Hypothalamus (tissue), 51 donors: ENCODE measurements at places on chromosomes 4 and X.

- no peak for DNase-seq
Observed at GRCh38 chr4:180261346-180261745, 1981.9 kb upstream of the TENM3 start.

DNA sequence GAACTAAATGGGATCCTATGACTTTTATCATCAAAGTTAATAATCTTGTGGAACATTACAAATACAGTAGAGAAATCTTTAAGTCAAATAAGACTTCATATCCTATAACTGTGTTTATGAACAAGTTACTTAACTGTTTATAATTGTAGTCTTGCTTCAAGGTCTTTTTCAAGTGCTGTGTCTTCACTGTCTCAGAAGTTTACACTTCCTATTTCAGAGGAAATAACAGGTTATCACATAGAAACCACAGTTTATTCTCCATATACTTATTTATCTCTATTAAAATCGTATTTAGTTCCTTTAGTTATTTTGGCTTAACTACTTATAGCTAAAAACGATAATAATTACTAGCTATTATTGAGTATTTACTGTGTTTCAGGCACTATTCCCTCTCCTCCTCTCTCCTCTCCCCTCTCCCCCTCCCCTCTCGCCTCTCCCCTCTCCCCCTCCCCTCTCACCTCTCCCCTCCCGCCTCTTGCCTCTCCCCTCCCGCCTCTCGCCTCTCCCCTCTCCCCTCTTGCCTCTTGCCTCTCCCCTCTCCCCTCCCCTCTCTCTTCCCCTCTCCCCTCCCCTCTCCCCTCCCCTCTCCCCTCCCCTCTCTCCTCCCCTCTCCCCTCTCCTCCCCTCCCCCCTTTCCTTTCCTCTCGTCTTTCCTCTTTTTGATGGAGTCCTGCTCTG lies 63.7 kb downstream of the RBPJ start:
- DNase-seq = no peak

- DNase-seq = no peak
Observed at GRCh38 chr4:3746701-3747580, 19.2 kb upstream of the ADRA2C start.

DNA sequence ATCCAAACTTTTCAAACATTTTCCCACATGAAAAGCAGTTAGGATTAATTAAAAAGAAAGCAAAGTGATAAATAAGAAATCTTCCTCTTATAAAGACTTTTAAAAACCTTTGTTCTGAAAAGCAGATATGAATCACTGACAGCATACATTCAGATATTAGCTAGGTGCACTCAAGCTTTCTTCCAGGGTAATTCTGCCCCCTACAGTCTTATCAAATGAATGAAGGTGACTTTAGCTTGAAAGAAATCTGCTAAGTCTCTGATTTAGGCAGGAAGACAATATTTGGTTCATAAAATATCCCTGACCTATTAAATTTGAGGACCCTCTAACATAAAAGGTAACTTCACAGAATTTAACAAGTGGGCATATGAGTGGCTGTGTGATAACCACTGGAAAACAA lies 209.1 kb upstream of the FAM47A start:
- no peak for DNase-seq

- DNase-seq = peak; percentile 9
Observed at GRCh38 chrX:9604111-9604907, 139.5 kb downstream of the TBL1X start.

DNA sequence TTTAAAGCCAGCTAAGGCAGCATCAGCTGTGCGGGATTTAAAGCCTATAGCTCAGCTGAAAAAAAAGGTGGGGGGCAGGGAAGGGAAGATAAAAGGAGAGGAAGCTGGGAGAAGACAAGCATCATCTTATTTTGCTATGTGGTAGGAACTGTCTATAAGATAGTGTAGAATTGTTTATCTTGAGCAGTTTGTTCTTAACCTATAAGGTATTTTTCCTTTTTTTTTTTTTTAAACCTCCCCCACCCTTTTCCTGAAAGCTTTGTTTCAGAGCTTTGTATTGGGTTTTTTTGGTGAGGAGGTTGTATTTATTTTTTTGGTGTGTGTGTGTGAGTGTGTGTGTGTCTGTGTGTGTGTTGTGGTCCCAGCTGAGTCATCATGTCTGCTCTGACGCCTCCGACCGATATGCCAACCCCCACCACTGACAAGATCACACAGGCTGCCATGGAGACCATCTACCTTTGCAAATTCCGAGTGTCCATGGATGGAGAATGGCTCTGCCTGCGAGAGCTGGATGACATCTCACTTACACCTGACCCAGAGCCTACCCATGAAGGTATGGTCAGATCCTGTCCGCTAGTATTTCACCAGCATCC lies 531 bp downstream of the RUFY3 start:
- DNase-seq = peak; percentile 5

- no peak for DNase-seq
Observed at GRCh38 chr4:126448086-126448845, 1133.5 kb downstream of the FAT4 start.

GRCh38 chr4:24373704-24374103 lies 210.7 kb downstream of the DHX15 start:
- no peak for DNase-seq

- no peak for DNase-seq
Observed at GRCh38 chrX:24498975-24499374, 33.9 kb downstream of the PDK3 start.

DNA sequence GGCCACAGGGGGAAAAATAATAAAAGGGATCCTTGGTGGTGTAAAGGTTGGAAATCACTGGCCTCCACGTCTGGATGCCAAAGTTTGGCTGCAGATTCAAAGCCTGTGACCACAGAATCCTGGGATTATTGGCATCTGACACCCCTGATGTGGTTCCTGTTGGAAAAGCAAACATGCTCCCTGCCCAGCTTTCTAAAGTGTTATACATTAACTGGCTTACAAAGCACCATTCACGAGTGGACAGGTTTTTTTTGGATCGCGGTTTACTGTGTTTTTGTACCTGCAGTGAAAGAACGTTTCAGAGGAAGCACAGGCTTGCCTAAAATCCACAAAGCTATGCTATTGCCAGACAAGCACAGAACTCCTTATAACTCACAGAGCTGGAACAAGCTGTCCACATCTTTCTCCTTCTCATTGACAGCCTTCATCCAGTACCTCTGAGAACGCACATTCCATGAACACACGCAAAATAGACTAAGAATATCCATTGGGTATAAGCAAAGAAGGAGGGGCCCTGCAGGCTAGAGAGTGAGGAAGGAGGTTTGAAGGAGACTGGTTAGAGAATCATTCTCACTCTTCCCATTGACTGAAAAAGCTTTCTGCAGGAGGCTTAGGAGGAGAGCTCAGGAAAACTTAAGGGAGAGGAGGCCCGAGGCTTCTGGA lies 14.5 kb upstream of the CAPN6 start:
- no peak for DNase-seq

DNA sequence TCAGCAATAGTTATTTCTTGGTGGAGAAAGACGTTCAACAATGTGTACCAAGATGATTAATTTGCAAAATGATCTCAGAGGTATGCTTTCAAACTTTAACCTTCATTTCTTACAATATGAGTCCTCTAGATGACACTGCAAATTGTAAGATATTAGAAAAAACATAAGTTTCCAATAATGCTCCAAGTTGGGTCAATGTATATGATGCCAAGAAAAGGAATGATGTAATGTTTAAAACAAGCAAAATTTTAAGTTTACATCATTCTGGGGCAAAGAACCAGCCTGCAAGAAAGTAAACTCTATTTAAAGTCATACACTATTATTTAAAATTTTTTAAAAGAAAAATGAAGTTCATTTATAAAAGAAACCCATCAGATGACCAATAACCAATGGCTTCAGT lies 56.1 kb downstream of the PRSS12 start:
- DNase-seq = no peak

DNA sequence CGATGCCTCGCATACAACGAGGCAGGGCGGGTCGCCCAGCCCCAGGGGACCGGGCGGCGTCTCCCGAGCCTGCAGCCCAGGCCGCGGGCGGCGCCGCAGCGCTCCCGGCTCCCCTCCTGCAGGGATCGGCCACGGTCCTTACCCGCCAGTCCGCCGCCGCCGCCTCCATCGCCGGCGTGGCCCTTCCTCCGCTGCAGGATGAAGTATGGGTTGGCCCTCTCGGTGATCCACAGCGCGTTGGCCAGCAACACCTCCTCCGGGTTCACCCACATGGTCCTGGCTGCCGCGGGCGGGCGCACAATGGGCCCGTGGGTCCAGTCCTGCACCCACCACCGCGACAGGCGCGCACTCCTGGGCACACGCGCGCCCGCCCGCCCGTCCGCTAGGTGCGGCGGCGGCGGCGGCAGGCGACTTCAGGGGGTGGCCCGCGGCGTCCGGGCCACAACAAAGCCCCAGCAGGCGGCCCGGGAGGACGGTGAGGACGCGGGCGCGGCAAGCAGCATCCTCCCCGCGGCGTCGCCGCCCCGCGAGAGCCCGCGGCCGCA lies 339 bp downstream of the TBC1D9 start:
- no peak for DNase-seq

DNA sequence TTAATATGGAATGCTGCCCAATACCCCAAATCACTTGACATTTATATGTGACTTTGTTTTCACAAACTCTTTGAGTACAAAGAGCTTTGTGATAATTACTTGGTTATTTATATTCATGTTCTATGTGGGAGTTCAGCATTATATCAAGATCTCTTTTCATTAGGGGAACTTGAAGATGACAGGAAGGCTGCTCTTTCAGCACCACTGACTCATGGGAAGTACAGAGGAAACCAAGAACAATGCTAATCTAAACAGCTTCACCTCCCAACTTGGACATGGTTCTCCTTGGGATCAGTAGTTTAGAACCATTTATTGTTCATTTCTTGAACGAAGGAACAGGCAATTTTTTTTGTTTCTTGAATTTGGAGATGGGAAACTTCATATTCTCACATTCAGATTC lies 184.0 kb upstream of the AFF2 start:
- no peak for DNase-seq

DNA sequence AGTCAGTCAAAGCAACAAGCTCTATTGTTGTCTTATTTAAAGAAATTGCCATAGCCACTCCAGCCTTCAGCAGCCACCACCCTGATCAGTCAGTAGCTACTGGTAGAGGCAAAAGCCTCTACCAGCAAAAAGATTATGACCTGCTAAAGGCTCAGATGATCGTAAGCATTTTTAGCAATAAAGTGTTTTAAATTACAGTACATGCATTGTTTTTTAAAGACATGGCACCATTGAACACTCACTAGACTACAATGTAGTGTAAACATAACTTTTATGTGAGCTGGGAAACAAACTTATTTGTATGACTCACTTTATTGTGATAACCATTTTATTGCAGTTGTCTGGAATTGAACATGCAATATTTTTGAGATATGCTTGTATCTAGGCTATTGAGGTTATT lies 32.3 kb upstream of the DYNLT3 start:
- no peak for DNase-seq

- no peak for DNase-seq
Observed at GRCh38 chr4:13285336-13285735, 198.8 kb downstream of the RAB28 start.

DNA sequence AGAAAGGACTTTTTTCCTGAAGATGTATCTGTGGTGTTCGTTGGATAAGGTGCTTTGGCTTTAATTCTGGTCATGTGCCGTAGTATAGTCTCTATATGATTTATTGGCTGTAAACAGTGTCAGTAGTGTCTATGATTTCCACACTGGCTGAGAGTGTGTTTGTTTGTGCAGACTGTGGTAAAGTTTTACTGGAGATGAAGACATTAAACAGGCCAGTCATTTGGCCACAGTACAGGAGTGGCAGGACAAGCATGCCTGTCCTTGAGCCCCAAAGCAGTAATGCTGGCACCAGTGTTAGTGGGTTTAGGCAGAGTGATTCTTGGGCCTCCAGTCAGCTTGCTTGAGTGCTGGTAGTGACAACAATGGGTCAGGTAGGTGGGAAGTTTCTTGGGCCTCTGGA lies 1023.9 kb upstream of the GRID2 start:
- no peak for DNase-seq

DNA sequence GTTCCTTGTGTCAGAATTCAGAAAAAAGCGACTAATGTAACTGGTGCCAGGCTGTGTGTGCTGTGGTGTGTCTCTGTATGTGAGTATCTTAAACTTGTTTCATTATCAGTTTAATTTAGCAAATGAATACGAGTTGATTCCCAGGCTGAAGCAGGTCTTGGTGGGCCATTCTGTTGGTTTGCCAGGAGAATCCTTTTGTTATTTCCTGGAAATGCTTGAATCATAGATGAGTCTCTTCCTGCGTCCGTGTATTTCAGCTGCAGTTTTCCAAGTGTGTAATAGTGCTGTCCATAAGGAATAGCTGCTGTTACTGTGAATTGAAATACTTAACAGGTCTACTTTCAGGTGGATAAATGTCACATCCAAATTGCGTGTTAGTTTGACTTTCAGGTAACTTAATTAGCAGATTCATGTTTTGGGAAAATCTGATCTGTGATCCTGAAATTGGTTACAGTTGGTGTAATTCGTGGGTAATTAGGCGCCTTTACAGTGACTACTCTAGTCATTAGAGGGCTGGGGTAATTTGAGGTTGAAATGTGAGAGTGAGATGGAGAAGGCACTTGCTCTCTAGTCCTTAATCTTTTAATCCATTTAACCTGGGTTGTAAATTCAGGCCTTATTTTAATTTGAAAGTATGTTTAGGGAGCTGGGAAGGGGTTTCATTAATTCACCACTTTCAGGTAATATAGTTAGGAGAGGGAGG lies 23.8 kb downstream of the TMEM131L start:
- DNase-seq = no peak

GRCh38 chrX:50100188-50100587 lies 100.6 kb downstream of the AKAP4 start:
- DNase-seq = no peak

GRCh38 chrX:18448416-18448815 lies 23.0 kb downstream of the CDKL5 start:
- no peak for DNase-seq
